ENCODE measurements at places on chromosomes 7 and 10. TPM values are rescaled to one million over a fixed set of nuclear protein-coding genes. Genes with fewer than 3 reads are reported as not detected.
A peak's percentile ranks its signal among the peaks of the same experiment; 100 is the strongest.

The GPNMB gene
- 98.1 TPM for total RNA-seq

GRCh38 chr7:50538478-50538877 is 26.7 kb downstream of the DDC start:
- no peak for DNase-seq

- DNase-seq = no peak
Observed at GRCh38 chr7:110358028-110358427, 732.9 kb upstream of the LRRN3 start.

DNA sequence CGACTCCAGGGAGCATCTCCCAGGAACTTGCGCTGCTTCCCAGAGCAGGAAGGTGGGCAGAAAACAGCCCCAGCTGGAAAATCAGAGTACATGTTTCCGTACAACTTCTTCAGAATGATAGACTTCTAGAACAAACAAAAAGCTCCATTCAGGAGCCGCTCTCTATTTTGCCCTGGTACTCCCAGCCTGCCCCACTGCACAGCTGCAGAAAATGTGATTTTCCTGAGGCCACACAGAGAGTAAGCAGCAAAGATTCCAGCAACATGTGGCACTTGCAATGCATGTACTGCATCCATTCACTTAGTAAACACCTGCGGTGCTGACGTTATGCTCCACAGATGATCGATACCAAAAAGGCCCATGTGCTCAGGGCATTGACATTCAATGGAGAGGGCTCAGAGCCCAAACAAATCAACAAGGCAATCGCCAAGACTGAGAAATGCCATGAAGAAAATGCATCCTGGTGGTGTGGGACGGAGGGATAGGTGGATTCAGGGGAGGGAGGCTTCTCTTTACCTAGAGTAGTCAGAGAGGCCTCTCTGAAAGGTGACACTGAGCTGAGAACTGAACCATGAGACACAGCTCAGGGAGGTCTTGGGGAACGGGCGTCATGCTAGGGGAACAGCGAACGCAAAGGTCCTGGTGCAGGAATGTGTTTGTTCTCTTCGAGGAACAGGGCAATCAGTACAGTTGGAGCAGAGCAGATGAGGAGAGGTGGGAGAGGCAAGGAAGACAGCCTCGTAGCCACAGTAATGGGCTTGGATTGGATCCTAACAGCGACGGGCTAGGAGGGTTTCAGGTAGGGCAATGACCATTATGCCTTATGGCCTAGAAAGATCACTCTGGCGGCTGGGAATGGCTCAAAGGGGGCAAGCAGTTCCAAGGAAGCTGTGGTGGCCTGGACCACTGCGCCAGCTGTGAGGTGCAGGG is 35.3 kb upstream of the DUSP5 start:
- DNase-seq = peak; percentile 21

DNA sequence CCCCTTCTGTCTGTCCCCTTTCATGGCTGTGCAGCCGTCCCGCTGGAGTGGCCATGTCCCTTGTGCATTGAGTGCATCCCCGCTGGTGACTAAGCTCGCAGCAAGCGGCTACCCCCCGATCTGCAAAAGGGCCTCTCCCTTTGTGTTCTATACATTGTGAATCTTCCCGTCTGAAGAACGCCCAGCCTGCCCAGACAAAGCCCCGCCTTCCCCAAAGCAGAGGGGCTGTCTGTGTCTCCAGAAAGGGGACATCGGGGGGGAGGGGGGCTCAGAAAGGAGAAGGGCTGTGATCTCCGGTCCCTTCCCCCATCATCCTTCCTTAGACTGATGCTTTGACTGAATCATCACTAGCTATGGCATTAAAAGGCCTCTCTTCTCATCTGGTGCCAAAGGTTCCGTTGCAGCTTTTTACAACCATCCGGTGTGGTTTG is 11.9 kb downstream of the NPTX2 start:
- DNase-seq = no peak

The EMX2 gene
- total RNA-seq = 5.7 TPM

DNA sequence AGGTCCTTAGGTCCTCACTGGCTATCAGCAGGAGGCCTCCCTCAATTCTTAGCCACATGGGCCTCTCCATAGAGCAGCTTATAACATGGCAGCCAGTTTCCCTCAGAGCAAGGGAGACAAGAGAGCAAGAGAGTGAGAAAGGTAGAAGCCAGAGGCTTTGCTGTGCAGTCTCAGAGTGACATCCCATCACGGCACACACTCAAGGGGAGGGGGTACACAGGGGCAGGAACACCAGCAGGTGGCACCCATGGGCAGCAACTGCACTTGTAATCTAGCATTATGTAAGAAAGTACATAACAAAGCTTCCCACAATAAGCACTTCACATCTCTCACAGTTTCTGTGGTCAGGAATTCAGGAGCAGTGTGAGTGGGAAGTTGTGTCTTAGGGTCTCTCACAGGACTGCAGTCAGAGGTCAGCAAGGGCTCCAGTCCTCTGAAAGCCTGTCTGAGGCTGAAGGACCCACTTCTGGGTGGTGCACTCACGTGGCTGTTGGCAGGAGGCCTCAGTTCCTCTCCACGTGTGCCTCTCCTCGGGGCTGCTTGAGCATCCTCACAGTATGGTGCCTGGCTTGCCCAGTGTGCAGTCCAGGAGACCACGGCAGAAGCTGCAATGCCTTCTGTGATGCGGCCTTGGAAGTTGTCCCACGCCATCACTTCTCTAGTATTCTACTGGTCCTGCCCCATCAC is 159.4 kb downstream of the OAT start:
- no peak for DNase-seq

- no peak for DNase-seq
Observed at GRCh38 chr7:158650821-158651225, 53.8 kb downstream of the NCAPG2 start.

DNA sequence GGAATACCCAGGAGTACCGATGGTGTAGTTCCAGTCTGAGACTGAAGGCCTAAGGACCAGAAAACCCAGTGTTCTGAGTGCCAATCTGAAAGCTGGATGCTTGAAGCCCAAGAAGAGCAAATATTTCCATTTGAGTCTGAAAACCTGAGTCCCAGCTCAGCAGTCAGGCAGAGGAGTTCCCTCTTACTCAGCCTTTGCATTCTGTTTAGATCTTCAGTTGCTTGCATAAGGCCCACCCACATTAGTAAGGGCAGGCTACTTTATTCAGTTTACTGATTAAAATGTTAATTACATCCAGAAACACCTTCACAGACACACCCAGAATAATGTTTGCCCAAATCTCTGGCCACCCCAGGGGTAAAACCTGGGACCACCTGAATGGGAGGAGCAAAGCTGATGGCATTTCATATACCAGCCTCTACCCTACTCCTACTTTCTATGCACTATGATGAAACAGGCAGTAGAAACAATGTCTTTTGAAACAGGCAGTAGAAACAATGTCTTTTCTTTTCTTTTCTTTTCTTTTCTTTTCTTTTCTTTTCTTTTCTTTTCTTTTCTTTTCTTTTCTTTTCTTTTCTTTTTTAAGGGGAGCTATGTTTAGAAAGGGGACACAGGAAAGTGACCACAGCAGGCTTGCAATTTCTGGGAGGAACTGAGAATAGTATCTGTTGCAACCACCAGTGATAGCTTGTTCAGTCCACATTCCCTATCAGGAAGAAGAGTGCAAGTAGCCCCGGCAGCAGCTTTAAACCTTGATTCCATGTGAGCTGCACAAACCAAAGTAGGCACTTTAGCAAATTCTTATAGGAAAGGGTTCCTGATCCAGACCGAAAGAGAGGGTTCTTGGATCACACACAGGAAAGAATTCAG is 30.6 kb downstream of the FAM237B start:
- no peak for DNase-seq

The UNCX gene
- total RNA-seq = not detected

All from muscle of leg (tissue), 16 donors.